ENCODE measurements at places on chromosomes 11 and 22. TPM values are rescaled to one million over a fixed set of nuclear protein-coding genes. Genes with fewer than 3 reads are reported as not detected.

GRCh38 chr11:128757886-128758612, 64.2 kb downstream of the FLI1 start:
- no peak for DNase-seq

GRCh38 chr11:96474263-96474662, 84.5 kb downstream of the JRKL start:
- no peak for DNase-seq

GRCh38 chr11:101862391-101863233, 52.2 kb upstream of the CEP126 start:
- DNase-seq, result peak; percentile 79

GRCh38 chr11:69440876-69441275, 40.6 kb upstream of the LINC01488 start:
- no peak for DNase-seq

GRCh38 chr11:95891423-95892170, 32.3 kb downstream of the MTMR2 start:
- DNase-seq, result peak; percentile 58

The SMC1B gene
- polyA plus RNA-seq, result not detected
